ENCODE measurements at places on chromosomes 3 and 15.

DNA sequence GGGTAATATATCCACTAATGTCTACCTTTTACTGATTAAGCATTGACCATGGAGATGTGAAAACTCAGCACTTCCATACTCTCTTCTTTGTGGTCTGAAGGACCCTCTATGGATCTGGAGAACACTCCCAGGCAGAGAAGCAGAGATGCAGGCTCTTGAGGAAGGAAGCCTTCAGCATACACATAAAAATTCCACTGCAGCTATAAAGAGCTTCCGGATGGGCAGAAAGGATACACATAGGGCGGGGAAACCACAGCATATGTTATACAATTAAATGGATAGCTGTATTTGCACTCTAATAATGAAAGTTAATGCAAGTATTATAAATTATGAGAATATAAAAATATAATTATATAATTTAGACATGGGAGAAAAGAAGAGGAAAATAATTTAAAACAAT lies 1258.2 kb upstream of the ALCAM start:
- no peak for DNase-seq

DNA sequence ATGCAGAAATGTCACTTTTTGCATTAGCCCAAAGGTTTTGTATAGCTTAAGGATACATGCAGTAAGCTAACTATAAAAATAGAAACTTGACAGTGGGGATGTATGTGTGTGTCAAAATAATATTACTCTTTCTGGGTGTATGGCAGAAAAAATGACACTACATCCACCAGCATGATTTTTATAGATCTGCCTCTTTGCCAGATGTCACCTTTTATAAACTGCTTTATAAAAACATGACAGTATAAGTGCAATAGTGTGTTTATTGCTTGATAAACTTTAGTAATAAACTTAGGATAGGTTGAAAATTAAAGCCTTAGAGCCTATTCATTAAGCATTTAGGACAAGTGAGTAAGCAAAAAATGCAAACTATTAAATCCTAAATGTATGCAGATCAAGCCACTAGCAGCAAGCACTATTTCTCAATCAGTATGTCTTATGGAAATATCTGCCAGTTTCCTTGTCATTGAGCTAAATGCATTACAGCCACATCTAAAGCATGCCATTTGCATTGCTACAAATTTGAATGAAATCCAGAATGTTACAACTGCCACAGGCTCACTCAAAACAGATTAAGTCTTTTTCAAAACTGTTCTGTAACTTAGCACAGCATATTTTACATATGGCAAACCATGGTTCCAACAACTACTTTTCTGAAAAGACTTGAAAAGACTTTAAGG lies 935.0 kb downstream of the FHIT start:
- DNase-seq, result no peak

- DNase-seq, result no peak
These were observed 42.1 kb upstream of the CTDSPL start for GRCh38 chr3:37819591-37819990.

GRCh38 chr3:185715091-185715490 lies 109.8 kb downstream of the IGF2BP2 start:
- no peak for DNase-seq

DNA sequence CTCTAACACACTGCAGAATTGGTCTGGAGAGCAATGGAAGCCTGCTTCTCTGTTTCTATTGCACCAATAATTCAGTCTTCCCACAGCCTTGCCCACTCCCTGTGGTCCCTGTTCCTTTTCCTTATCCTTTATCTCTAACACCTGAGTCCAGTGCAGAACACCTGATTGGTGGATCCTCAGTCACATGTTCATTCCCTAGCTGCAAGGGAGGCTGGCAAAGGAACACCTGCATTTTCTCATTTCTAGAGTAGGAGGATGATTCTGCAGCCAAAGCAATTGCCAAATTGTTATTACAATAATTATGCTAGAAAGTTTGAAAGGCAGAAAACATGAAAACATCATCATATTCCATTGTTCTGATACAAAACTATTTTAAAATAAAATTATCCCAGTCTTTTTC lies 83.8 kb upstream of the SAMMSON start:
- no peak for DNase-seq

GRCh38 chr3:66483409-66483906 lies 17.4 kb downstream of the LRIG1 start:
- DNase-seq, result no peak

DNA sequence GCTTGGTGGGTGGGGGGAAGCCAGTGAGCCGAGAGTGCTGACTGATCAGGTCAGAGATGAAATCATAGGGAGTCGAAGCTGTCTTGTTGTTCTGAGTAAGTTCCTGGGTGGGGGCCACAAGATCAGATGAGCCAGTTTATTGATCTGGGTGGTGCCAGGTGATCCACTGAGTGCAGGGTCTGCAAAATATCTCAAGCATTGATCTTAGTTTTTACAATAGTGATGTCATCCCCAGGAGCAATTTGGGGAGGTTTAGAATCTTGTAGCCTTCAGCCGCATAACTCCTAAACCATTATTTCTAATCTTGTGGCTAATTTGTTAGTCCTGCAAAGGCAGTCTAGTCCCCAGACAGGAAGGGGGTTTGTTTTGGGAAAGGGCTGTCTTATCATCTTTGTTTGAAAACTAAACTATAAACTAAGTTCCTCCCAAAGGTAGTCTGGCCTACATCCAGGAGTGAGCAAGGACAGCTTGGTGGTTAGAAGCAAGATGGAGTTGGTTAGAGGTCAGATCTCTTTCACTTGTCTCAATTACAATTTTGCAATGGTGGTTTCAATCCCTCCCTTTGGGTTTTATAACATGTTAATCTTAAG lies 18.7 kb upstream of the MTMR14 start:
- DNase-seq, result no peak

GRCh38 chr3:117218641-117219048 lies 509.1 kb downstream of the TUSC7 start:
- no peak for DNase-seq

GRCh38 chr3:5799398-5799797 lies 611.9 kb downstream of the EDEM1 start:
- no peak for DNase-seq

DNA sequence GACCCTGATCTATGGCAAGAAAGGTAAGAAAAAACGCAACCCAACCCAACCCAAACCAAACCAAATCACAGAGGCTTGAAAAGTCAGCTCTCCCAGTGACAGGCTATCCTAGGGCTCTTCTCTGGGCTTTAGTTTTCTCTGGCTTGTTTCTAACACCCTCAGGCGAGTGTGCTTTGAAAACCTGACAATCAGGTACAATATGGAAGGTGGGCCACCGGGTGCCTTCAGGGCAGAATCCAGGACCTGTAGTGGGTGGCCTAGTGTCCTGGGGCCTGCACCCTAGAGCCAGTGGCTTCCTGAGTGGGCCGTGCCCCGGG lies 46.8 kb downstream of the BHLHE40 start:
- DNase-seq, result no peak

GRCh38 chr3:129121016-129121791 lies 400 bp downstream of the RAB43 start:
- no peak for DNase-seq

- no peak for DNase-seq
These were observed 223.3 kb upstream of the ARHGEF26 start for GRCh38 chr3:153897842-153898241.

DNA sequence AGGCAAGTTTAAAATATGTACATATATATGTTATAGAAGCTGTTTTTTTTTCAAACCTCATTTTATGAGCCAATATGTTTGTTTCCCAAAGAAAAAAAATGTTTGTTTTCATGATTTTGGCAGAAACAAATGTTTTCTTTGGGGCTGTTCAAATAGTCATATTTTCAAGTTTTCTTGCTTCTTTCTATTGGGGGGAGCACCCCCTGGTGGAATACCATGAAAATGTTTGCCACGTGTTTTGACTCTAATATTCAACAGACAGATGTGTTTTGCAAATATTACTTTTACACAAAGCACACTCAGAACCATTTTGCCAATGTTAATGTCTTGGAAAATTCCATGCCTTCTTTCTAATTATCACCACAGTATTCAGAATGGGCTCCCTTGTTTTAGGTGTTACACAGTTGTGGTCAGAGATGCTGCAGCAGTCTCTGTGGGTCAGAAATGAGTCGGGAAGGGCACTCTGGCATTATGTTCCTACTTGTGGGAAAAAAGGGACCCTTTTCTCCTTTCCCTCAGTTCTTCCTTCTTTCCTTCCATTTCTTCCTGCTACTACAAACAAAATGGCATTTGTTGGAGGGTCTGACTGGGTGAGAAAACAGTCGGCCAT lies 817.0 kb downstream of the TUSC7 start:
- DNase-seq, result no peak

DNA sequence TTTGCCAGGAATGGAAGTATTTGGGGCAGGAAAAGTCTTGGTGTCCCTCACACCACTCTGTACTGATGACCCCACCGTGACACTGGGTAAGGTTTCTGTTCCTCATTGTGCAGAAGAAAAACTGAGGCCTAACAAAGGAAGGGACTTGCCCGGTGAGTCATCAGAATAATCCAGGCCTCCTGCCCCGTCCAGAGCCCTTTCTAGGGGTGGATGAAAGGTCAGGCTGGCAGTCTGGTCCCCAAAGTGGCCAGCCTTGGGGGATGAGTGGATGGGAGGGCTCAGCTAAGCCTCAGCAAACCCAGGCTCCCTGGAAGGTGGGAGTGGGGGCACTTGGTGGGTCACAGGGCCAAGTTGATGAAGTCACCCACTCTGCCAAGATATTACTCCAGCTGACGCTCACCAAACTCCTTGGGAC lies 2.3 kb upstream of the DNAH1 start:
- no peak for DNase-seq

DNA sequence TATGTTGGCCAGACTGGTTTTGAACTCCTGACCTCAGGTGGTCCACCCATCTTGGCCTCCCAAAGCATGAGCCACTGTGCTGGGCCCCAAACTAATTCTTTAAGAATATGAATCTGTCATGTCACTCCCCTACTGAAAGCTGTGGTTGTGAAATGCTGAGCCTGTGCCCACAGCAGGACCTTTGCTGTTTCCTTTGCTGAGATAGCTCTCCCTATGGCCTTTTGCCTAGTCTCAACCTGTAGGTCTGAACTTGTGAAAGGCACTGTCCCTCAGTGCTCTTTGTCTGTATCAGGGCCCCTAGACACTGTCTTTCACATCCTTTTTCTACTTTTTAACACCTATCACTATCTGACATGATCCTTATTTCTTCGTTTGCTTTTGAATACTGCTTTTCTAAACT lies 62.7 kb upstream of the CCR4 start:
- DNase-seq, result no peak

GRCh38 chr3:53085476-53085875 lies 39.6 kb upstream of the SFMBT1 start:
- no peak for DNase-seq

GRCh38 chr3:53845881-53846133 lies 412 bp downstream of the CHDH start:
- DNase-seq, result no peak

DNA sequence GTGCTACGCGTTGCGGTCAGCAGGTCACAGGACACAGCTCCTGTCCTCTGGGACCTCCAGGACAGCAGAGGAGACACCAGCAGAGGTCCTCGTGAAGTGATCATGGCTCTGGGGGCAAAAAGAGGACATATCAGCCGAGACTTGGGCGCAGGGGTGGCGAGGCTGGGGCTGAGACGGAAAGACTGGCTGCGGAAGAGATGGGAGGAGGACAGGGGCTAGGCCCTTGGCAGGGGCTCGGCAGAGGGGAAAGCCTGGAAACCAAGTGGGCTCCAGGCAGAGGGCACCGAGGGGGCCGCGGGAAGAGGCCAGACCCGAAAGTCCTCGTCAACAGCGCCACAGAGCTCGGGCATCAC lies 4.9 kb upstream of the CFAP100 start:
- DNase-seq, result no peak

DNA sequence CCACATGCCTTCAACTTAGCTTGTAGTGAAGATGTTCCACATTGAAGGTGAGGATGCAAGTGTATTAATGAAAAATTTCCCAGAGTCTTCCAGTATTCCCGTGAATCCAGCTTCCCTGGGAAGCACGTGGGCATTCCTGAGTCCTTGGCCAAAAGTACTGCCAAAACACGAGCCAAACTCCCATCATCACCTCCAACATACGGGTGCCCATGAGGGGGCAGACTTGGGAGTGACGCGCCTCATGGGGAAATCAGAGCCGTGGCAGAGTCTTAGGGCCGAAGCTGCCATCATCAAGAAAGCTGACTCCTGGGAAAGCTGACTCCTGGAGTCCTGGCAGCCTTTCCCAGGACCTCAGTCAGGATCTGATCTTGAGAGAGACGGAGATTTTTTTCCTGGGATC lies 20.1 kb upstream of the TM2D3 start:
- no peak for DNase-seq

DNA sequence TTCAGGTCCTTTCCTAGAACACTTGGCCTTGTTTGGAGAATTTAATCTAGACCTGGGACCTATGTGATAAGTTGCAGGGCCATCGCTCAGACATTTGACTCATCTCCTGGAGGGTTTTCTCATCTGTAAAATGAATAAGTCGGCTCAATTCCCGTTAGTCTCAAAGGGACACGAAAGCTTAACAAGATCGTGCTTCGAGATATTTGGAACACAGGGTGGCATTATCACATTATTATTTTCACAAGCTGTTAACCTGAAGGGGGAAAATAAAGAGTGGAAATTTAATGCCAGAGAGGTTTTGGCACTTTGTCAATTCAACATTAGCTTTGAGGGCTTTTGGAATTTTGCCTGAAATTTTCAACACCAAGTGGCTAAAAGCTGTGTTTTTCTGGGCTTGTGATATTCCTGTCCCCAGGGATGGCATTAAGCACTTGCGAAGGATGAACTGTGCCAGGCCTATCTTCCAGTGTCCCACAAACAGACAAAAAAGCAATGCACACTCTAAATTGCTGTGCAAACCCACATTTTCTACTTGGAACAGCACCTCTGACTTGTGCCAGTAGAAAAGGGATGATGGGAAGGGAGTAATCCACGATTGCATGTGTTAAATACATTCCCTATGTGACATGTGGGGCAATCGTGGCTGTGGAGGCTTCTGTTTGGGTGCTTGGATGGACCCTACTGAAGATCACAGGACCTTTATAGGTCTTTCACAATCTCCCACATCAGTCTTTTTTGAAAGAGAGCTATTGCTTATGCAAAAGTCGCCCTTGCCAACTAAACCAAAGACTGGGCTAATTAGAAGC lies 478.7 kb downstream of the MFSD1 start:
- no peak for DNase-seq

DNA sequence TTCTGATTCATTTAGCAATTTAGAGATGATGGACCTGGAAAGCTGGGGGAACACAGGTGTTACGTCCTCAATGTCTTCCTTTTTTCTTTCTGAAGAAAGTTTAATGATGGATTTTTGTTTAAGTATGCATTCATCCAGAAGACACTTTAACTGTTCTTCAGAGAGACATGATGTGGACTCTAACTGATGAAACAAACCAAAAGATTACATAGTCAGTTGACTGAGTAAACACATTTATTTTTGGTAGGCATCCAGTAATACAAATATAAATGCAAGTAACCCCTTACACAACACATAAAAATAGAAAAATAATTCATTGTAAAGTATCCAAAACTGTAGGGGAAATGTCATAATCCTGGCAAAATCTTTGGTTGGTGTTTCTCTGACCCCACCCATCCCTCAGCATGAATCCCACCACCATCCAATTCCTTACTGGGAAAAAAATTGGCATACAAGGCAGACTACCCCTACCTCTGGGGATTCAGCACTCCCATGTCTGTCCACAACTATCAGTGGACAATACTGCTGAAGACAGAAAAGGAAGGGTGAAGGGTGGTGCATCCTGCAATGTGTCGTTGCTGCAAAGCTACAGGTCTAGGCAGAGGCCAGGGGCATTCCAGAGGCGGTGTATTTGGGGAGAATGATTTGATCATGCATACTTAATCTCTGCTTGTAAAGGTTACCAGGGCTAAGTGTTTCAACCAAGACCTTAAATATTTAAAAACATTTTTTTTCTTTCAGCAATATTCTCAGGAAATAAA lies 37.4 kb downstream of the THBS1 start:
- no peak for DNase-seq

GRCh38 chr3:47722859-47723258 lies 58.8 kb downstream of the SMARCC1 start:
- DNase-seq, result no peak
